NB4 (cell line): ENCODE measurements at places on chromosomes 6 and 20.

DNA sequence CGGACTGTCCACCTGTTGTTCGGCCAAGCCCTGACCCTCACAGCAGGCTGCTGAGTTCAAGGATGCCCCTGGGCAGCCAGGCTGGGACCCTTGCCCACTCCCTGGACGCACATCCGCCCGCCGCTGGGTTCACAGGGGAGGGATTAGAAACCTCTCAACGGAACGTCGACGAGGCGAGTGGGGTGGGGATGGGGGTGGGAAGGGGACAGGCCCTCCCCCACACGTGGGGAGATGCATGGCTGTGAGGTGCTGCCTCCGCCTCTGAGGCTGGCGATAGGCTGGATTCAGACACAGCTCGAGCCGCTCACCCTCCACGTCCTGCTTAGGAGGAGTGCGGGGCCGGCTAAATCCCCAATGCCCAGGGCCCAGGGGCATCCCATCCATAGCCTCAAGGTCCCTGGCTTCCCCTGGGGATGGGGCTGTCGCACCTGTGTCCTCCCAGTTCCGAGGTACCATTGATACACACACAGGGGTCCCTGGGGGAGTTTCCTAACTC, 90.6 kb upstream of the BHLHE23 start:
- no peak for DNase-seq

DNA sequence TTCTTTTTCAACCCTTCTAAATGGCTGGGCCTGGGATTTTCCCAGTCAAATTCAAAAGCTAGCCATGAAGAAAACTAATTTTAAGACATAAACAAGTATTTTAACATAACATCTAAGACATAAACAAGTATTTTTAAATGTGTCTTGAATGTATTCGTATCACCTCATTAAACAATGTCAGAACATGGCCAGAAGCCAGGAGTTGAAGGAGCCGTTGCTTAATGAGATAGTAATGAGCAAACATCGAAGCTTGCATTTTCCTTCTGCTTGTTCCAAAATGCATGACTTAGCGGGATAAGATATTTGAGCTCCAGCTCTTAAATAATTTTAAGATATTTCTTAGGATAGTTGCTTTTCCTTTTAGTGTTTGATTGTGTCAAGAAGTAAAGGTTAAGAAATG, 4.2 kb upstream of the RNF182 start:
- DNase-seq, result no peak

- no peak for DNase-seq
Observed at GRCh38 chr6:53543359-53544216, 1.3 kb downstream of the GCLC start.

- no peak for DNase-seq
Observed at GRCh38 chr20:54200487-54201267, 7.2 kb upstream of the PFDN4 start.

DNA sequence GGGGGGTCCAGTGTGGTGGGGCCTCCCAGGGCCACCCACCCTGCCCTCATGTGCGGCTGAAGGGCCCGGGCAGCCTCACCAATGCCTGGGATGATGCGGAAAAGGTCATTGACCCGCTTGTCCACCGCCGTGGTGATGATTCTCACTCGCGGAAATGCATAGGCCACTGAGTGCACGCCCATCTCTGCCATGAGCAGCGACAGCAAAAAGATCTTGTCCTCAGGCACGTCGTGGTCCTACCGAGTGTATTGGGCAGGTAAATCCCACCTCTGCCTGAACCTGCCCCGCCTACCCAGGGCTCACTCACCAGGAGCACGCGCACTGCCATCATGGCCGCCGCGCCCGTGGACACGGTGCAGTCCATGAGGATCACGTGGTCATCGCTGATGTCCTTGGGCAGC, 16.1 kb downstream of the UCKL1 start:
- DNase-seq, result no peak

- DNase-seq, result no peak
Observed at GRCh38 chr6:39997101-39997635, 62.9 kb upstream of the MOCS1 start.

- DNase-seq, result no peak
Observed at GRCh38 chr6:24154121-24154520, 28.1 kb downstream of the NRSN1 start.

DNA sequence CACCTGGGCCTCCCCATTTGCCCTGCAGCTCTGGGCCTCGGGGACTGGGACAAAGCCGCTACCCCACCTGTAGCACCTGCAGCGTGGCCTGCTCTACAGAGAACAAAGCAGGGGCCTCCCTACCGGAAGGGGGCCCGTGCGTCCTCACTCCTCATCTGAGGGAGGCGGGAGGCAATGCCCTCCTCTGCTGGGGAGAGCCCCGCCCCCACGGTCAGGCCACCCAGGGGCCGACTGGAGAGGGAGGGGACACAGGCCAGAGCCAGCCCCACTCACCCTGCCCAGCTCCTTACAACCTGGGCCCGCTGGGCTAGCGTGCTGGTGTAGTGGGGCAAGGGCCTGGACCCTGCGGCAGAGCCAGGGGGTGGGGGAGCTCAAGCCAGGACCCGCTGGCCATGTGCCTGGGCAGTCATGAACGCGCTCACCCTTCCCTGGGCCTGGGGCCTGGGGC, 8.0 kb downstream of the LAMA5 start:
- no peak for DNase-seq

- DNase-seq, result peak; percentile 82
Observed at GRCh38 chr6:2480267-2480966, 235.0 kb upstream of the GMDS start.

GRCh38 chr20:40682104-40682981, 6.7 kb downstream of the MAFB start:
- DNase-seq, result no peak

DNA sequence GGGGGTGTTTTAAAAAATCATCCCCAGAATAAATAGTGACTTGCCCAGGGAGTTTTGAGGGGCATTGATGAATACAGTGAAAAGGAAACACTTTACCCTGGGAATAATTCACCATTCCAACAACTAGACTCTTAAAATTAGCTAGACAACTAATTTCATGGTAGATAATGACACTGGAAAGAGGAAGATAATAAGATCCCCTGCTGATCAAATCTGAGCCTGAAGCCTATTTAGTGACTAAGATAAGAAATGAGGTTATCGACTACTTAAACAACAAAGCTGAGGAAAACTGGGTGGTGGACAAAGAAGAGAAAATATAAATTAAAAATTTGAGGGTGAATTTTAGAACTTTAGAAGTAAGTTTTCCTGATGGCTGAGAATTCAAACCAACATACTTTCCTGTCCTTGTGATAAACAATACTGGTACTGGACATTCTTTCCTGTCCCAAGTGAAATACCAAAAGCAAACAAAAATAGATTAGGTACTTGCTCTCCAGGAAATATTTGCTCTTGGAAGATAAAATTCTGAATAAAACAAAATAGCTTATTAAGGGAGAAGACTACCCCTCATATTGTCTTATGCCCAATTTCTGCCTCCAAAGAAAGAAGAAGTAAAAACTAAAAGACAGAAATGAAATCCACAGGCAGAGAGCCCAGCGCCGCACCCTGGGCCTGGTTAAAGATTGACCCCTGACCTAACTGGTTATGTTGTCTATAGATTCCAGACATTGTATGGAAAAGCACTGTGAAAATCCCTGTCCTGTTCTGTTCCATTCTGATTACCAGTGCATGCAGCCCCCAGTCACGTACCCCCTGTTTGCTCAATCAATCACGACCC, 64.0 kb upstream of the ADGRF4 start:
- DNase-seq, result no peak

- DNase-seq, result no peak
Observed at GRCh38 chr20:21358737-21359136, 38.6 kb downstream of the NKX2-4 start.
